Stimulated activated CD8-positive, alpha-beta memory T cell treated with anti-CD3 and anti-CD28 coated beads, Interleukin-15, amount 100 ng/mL, for 4 hours (primary cell): ENCODE measurements at places on chromosomes 6 and 20.

- DNase-seq = no peak
Observed at GRCh38 chr6:63864061-63864460, 228.5 kb downstream of the PHF3 start.

DNA sequence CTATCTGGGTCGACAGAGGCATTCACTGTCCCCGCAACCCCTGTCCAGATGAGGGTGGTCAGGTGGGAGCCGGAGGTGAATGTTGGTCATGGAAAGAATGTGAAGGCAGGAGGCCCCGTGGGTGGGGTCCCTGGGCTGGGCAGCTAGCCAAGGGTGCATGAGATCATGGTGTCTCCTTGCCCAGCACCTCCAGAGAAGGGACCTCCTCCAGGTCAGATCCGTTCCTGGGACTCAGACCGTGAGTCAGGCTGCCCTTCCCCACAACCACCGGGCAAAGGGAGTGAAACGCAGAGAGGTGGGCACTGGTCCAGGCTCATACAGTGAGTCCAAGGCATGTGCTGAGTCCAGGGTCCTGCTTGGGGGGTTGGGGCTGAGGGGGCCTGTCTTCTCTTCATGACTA, 3.5 kb downstream of the FOXS1 start:
- no peak for DNase-seq

DNA sequence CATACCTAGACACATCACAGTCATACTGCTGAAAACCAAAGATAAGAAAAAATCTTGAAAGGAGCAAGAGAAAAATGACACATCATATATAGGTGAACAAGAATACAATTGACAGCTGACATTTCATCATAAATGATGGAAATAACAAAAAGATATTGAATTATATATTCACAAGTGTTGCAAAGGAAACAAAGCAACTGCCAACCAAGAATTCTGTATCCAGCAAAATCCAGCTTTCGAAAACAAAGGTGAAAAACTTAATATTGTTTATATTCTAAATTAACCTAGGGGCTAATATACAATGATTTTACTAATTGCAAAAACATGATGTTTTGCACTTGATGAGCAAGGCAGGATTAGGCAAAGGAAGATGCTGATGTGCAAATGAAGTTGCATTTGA, 84.3 kb downstream of the MOXD1 start:
- no peak for DNase-seq

DNA sequence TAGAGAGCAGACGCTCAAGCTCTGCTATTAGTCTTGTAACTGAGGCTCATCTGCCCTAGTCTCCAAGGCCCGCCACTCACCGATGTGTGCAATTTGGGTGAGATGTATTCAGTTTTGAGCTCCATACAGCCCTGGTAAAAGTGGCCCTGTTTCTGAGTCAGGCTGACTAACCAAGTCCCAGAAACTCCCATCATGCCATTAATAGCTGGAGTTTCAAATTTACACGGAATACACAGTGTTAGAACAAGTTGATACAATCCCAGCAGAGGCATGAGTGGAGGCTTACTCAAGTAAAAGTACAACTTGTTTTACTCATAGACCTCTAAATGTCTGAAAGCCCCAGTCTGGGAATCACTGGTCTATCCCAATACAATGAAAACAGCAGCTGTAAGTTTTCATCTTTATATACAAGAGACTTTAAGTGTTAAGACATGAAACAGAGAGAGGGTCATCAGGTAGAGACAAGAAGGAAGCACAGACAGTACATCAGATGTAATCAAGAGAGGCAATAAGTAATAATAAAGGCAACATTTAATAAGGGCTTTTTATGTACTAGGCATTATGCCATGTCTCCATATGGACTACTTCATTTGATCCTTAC, 42.4 kb downstream of the RTN4IP1 start:
- no peak for DNase-seq

GRCh38 chr20:37520419-37520955, 563 bp upstream of the NNAT start:
- DNase-seq = no peak

DNA sequence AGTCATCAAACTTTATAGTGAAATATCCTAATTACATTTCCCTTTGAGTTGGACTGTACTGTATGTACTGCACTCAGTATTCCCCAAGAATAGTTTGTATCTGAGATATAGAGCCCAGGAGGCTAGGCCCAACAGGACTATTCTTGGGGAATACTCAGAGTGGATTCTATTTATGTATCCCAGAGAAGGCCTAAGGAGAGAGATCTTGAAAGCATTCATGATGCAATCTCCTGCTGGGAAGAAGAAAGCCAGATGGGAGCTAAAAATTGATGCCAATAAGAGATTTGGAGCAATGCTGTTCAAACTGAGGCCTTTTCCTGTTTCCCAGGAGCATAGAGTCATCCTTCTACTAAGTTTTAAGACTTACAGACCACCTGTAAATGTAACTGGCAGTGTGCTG, 452.1 kb upstream of the PLCB4 start:
- no peak for DNase-seq
